NCI-H2227 treated with DMSO at 0.1 percent for 48 hours (cell line): ENCODE measurements at places on chromosomes 7 and 10.

- DNase-seq: peak; percentile 5
Observed at GRCh38 chr10:35447693-35448407, 111.5 kb downstream of the CCNY start.

DNA sequence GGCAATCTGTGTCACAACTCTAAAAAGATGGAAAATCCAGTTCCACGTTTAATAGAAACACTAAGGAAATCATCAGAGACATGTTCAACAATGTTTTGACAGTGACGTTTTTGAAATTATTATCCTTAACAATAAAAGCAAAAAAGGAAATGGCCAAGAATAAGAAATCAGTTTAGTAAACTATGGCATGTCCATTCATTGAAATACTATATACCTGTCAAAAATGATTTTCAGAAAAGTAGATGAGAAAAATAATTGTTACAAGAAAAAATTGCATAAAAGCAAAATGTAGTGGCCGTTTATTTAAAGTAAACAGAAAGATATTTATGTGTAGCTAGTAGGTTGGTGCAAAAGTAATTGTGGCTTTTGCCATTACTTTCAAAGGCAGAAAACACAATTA is 345.4 kb upstream of the NPSR1 start:
- no peak for DNase-seq

- no peak for DNase-seq
Observed at GRCh38 chr10:133024704-133025557, 62.8 kb upstream of the ADGRA1 start.

DNA sequence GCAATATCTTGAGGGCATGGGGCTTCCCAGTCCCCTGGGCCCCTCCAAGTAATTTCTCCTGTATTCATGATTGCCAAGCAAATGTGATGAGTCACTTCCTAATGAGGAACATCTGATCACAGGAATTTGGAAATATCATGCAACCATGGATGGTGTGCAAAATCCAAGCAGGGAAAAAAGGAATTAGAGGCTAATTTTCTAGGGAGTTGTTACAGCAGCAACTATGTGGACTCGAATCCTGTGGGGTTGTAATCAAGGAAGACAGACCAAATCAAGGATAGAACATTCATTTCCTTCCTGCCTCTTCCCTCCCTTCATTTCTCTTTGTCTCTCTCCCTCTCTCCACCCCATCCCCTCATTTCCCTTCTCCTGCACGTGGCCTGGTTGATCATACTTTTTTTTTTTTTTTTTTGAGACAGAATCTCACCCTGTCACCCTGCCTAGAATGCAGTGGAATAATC is 23.9 kb upstream of the AGFG2 start:
- DNase-seq: no peak

GRCh38 chr10:61612450-61612849 is 50.3 kb upstream of the CABCOCO1 start:
- no peak for DNase-seq

DNA sequence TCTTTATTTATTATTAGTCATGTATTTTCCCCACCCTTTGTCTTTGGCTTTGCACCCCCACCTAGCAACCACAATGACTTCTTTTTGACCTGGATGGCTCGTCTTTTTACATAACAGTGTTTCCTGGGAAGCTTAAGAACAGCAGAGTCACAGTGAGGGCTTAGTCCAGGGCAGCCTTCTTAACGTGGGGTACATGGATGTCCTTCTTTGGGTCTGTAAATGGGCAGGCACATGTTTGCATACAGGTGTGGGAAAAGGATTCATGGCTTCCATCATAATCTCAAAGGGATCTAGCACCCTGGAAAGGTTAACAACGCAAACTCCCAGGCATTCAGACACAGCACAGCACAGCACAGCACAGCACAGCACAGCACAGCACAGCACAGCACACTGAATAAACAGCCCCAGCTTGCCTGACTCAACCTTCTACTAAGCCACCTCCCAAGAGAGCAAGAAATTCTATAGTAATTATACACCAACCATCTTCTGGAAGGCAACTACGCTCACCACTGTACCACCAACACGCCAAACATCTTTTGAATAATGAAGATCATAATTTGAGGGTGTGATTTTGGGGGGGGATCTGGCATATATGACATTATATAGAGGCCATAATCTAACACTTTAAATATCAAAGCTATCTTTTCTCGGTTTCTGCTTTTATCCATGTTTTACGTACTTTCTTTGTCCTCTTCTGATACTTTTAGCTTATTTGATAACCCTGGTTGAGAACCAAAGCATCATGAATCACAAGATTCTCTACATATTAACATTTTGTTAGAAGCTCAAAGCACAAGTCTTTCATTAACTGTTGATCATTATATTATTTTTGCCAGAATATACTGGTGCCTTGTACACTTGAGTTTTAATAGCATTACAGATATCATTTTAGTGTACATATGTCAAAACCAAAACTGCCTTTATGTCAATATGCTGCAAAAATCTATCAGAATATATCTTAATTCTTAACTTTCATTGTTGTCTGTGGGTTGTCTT is 177.2 kb upstream of the KLF14 start:
- DNase-seq: no peak

- no peak for DNase-seq
Observed at GRCh38 chr10:76453997-76454396, 1022.6 kb downstream of the LRMDA start.

DNA sequence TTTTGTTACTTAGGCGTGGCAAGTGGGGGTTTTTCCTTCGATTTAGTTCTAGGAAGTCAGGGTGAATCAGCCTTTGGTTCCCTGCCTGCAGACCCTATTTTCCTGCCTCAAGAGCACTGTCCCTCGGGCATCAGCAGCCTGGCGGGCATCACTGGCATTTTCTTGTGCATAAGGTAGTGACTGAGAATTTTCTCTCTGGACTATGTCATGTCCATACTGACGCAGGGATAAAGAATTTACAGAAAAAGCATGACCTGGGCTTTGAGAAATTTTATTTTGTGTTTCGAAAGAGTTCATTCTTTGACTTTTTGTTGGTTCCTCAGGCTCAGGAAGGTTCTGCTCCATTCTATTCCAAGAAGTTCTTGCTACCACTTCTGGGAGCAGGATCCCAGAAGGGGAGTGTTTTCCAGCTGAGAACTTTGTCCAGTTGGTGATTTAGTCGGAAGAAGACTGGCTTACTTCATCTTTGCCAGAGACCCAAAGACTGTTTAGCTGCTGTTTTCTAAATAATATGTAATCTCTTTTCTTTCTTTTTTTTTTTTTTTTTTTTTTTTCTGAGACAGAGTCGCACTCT is 213.9 kb upstream of the SH2B2 start:
- DNase-seq: no peak

DNA sequence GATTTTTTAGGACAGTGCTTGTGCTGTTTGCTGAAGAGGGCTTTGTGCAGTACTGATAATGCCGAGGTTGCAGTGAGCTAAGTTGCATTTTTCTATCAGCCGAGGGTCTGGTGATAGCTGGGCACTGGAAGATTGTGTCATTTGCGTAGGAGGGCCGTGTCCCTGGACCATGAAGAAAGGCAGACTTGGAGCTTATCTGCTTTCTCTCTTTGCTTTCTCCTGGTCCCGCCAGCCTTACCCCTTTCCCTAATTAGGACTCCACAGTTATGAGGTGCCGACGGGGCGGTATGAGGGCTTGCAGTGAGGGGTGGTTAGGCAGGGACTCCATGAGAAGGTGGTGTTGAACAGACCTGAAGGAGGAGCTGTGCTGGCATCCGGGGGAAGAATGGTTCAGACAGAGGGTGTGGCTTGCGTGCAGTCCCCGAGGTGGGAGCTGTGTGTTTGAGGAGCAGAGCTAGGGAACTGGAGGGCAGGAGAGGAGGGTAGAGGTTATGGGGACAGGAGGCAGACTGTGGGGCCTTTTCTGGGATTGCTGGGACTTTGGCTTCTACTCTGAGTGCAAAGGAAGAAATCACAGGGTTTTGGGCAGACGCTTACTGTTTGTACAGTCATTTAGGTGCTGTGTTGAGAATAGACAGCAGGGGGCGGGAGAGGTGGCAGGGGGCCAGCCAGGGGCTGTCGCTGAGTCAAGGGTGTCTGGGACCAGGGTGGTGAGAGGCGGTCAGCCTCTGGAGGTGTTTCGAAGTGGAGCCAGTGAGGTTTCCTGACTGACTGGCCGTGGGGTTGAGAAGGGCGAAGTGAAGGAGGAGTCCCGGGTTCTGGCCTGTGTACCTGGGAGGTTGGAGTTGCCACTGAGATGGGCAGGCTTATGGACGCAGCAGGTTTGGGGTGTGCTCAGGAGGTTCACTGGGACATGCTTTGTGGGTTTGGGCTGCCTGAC is 43.4 kb downstream of the PRF1 start:
- DNase-seq: no peak

- no peak for DNase-seq
Observed at GRCh38 chr7:87202705-87203104, 16.8 kb downstream of the TMEM243 start.

DNA sequence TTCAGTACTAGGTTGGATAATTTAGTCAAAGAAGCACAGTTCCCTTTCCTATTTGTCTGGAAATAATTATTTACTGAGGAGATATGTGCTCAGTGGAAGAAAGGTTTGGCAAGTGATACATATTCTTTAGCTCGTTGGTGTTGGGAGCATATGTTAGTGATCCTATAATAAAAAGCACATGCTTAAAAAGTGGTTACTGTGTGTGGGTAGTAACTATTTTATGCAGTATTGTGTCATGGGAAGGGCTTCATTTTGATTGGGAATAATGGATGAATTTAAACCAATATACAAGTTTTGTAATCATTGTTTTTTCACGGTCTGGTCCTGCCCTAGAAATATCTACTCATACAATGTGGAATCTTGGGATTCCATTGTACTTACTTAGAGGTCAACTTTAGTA is 188.7 kb upstream of the PPP1R3A start:
- DNase-seq: no peak

GRCh38 chr10:128854963-128855362 is 612.1 kb upstream of the MGMT start:
- DNase-seq: no peak

DNA sequence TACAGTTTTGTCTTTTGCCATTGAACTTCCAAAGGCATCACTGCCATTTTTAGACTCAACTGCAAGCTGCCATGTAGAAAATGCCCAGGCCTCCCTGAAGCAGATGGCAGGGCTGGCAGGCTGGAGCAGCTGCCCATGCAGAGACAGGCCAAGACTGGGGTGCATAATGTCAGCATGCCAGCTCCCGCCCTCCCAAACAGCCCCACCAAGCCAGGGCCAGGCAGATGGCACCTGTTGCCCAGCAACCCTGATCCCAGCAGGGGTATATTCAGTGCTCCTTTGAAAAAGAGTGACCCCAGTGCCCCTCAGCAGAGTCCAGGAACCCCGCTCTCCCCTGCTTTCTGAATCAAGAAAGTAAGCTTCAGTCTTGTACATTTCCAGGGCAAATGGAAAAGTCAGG is 32.6 kb downstream of the VSTM4 start:
- DNase-seq: no peak

DNA sequence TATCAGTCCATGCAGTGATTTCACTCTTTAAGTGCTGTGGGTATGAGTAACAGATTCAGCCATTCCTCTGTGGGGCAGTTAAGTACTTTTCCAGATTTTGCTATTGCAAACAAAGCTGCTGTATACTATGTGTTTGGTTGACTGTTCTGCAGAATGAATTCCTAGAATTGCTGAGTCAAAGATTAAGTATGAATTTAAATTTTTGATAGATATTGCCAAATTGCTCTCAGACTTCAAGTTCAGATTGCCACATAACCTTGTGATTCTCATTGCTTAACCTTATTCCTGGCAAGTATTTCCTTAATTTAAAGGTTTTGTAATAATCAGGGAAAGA is 21.6 kb upstream of the SAR1A start:
- DNase-seq: no peak

DNA sequence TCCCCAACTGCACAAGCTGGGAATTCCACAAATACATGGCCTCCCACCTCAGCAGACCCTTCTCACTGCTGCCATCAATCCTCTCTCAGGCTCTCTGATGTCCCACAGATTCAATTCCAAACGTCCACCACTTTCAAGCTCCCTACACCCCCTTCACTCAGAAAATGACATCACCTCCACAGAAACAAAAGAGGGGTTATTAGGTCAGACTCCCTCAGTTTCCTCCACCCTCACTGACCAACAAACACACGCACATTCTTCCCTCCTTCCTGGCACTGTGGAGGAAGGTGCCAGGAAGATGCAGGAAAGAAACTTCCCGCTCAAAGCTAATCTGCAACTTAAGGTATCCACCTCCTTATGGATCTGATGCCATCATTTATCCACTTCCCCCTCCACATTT is 18.3 kb downstream of the ZNF438 start:
- DNase-seq: no peak

- no peak for DNase-seq
Observed at GRCh38 chr10:122421054-122421625, 33.3 kb upstream of the ARMS2 start.

DNA sequence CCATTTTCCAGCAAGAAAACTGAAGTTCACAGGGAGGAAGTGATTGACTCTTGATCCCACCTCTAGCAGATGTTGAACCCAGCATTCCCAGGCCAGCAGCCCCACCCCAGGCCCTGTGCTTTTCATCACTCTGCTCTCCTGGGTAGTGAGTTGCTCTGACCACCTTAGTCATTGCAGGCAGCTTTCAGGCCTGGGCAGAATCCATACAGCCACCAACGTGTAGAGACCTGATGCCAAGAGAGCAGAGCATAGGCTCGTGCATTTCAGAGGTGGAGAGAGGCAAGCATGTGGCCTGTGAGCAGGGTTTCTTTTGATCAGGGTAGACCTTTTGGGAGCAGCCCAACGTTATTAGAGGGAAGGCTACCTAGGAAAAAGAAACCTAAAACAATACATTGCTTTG is 334.6 kb downstream of the PTEN start:
- no peak for DNase-seq

DNA sequence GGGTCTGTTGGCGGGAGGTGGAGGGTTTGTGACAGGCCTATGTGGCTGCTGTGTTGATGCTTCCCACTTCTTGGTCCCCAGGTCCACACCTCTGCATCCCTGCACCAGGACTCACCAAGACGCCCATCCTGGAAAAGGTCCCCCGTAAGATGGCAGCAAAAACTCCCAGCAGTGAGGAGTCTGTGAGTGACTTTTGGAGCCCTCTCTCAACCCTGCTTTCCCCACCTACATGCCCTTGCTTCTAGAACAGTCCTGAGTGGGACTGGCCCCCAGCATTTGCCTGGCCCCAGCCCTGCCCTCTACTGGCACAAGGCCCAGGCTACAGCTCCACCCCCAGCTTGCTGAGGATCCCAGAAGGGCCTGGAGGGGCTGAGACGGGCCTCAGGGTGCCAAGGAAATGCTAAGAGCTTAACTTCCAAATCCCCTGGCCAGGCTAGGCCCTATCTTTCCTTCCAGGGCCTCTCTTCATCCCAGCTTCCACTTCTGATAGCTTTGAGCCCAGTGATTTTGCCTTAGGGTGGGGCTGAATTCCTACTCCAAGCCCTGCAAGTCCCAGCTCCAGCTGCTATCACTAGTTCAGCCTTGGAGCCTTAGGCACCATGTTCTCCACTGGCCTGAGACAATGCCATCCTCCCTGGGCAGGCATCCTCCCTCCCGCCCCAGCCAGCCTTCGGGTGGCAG is 2.7 kb downstream of the CHAT start:
- no peak for DNase-seq
